ENCODE measurements at places on chromosomes 5 and 9.

- DNase-seq, result no peak
Observed at GRCh38 chr9:87167582-87167981, 220.3 kb upstream of the GAS1 start.

DNA sequence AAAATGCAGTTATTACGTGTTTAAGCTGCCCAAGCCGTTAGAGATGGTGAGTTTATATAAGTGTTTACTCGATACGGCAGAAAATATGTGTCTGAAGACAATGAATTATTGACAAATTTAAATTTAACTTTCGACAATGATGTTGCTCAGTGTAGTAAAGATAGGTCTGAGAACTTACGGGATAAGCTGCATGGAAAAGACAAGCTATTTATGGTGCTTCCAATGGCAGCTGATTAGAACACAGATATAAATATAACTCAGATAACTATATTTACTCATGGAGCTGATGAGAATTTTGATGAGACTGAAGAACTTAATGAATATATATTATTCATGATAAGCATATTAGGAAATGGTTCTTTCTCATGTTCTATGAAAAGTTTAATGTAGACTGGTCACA, 139.3 kb downstream of the AUH start:
- no peak for DNase-seq

DNA sequence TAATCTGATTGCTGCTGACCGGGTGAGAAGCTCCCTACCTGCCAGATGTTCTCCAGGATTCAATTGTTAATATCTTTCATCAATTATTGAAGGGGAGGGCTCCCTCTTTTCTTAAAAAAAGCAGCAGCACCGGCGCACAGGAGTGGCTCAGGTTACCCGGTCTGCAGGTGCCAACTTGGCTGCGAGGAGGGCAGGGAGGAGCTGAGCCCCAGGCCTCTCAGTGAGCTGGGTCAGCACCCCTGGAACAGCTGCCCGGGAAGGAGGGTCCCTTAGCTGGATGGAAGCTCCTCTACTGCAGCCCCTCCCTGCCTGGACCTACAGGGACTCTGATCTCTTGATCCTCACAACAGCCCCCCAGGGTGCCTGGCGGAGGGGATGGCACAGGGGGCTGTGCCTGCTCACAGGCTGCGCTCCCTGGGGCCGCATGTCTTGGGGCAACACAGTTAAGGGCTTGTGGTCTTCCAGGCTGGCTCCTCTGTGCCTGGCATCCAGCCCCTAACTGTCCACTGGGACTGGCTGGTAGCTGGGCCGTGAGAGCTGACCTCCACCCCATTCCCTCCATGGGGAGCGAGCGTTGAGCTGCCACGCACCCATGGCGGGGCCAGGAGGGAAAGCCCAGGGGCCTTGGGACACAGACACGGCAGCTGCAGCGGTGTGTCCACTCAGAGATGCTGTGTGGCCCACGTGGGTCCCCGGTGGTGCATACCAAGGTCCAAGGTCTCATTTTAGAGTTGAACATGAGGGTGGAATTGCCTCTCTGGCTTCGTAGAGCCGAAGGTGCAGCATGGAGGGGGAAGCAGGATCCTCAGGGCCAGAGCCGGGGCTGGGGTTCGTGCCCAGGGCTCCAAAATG, 28.6 kb upstream of the TMEM250 start:
- no peak for DNase-seq

GRCh38 chr5:28254846-28255245, 1216.5 kb upstream of the CDH9 start:
- no peak for DNase-seq

GRCh38 chr9:128729302-128729701, 5.4 kb upstream of the ZDHHC12 start:
- no peak for DNase-seq

DNA sequence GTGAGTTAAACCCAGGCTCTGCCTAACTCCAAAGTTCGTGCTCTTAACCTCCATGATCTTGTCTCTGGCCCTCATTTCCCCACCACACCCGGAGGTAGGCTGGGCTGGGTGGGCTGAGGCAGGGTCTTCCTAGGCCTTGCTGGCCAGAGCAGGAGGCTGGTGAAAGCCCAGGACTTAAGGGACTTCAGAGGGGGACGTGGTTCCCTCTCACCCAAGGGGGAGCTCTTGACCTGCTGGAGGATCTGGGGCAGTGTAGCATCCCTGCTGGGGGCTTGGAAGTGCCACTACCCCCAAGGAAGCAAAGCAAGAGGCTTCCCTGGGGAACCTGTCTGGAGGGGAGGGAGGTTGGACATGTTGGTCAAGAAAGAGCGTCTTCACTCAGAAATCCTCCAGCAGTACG, 14.7 kb downstream of the PITX1 start:
- DNase-seq, result no peak

DNA sequence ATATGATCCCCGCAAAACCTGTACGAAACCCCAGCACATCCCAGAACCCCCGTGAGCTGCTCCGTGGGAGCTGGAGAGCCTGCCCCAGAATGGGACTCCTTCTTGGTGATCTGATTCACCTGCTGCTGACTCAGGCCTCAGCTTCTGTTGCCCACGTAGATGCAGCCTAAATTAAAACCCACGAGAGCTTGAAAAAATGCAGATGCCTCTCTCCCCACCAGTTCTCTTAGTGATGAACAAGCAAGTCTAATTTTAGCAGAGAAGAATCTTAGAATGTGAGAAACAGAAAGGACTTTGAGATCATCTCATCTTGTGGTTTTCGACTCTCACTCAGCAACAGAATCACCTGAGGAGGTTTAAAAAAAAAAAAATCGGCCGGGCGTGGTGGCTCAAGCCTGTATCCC, 57.6 kb downstream of the TMOD1 start:
- DNase-seq, result no peak

DNA sequence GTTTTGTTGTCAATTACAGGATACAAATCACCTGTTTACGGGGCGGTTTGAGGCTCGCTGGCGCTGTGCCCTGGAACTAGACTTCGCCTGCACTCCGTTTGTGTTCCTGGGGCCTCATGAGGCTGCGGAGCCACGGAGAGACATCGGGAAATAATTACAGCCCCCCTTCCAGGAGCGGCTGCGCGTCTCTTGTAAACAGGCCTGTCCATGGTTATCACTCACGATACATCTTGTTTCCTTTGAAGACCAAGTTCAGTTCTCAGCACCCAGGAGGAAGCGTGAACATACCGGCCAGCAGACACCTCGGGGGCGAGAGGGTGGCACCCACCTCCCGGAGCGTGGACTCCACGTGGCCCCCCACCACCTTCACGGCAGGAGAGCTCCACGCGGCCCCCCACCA, 297.1 kb upstream of the IRX4 start:
- no peak for DNase-seq

- no peak for DNase-seq
Observed at GRCh38 chr9:128556276-128556675, 3.9 kb downstream of the SPTAN1 start.

DNA sequence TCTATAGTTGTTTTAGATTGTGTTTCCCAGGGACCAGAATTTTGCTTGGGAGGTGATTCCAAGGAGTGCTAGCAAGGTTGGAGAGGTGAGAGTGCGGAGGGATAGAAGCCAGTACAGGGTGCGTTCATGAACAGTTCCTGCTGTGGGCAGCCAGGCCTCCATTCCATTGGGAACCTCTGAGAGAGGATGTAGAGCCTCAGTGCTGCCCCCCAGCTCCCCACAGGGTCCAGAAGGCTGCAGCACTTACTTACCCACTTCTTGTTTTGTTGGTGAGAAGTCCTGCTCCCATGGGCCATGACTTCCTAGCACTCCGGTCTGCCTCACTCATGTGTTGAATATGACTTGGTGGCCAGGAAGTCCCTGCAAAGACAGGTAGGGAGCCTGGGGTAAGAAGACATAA, 128.2 kb upstream of the GAS1 start:
- no peak for DNase-seq

- DNase-seq, result no peak
Observed at GRCh38 chr5:135064235-135064570, 30.2 kb upstream of the PITX1 start.

DNA sequence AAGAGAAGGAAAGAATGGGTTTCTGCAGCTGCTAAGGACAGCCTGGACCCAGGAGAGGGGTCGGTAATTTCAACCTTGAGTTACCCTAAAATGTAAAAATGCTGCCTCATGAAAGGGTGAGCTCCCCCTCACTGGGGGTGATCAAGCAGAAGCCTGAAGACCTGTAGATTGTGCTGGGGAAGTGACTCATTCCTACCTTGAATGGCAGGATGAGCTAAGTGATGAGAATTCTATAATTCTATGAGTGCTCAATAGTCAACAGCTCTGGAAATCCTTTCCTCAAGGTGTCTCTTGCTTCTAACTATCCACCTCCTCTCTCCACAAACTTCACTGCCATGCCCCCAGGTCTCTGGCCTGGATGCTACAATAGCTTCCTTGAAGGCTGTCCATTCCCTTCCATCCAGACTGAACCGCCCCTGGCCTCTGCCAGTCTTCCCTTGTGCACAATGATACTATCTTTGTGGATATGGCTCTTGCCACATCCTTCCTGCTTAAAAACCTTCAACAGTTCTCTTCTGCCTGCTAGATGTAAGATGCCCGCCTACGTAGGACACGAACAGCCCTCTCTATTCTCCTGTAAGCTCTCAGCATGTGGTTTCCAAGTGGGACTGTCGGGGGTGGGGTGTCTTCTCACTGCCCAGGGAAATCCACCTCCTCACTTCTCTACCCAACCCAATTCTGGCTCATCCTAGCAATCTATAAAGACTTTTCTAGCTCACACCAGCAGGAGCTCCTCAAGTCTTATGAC, 50.6 kb downstream of the PTPN3 start:
- DNase-seq, result no peak

- DNase-seq, result no peak
Observed at GRCh38 chr5:73522989-73523388, 24.7 kb downstream of the BTF3 start.

DNA sequence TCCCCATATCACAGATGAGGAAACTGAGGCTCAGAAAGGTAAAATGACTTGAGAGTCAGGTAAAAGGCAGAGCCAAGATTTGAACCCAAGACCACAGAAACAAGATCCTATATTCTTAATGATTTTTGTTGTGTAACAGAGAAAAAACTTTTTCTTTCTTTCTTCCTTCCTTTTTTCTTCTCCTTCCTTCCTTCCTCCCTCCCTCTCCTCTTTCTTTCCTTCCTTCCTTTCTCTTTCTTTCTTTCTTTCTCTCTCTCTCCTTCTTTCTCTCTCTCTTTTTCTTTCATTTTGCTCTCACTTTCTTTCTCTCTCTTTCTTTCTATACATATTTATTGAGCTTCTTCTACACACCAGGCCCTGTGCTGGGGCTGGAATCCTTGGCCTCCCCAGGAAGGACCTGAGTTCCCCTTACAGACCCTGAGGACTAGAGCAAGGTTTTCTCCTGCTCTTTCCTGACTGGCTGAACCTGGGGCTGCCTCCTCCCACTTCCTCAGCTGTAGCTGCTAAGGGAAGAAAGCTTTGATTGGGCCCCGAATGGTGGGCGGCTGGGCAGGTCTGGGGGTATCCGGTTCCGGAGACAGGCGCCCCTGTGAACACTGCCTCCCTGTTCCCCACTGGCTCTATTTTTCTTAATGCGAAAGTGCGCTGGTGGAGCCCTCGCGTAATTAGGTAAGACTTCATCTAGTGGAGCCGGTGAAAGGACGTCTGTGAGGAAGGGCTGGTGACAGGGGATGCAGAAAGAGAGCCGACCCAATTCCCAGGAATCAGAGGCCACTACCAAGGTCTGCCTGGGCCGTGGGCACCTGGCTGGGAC, 27.4 kb upstream of the KIF12 start:
- DNase-seq, result no peak

- DNase-seq, result no peak
Observed at GRCh38 chr9:34154057-34154456, 24.8 kb upstream of the UBAP1 start.

DNA sequence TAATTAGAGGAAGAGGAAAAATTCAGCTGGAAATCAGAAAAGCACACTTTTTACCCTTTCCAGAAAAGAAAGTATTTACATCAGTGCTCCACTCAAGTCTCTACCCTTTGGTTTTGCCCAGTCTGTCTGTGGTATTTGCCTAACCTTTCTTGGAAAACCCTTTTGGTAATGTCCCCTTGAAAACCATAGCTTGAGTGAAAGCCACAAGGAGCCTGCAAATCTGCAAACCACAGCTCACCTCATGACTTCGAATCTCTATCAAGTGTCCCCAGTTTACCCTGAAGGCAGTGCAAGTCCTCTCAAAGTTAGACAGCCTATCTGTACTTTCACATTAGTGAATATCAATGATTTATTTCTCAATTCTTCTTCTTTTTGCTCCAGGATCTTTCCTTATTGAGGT, 162.1 kb upstream of the TSLP start:
- DNase-seq, result no peak
